ENCODE measurements at places on chromosomes 3 and 15. TPM values are rescaled to one million over a fixed set of nuclear protein-coding genes. Genes with fewer than 3 reads are reported as not detected.
A peak's percentile ranks its signal among the peaks of the same experiment; 100 is the strongest.

DNA sequence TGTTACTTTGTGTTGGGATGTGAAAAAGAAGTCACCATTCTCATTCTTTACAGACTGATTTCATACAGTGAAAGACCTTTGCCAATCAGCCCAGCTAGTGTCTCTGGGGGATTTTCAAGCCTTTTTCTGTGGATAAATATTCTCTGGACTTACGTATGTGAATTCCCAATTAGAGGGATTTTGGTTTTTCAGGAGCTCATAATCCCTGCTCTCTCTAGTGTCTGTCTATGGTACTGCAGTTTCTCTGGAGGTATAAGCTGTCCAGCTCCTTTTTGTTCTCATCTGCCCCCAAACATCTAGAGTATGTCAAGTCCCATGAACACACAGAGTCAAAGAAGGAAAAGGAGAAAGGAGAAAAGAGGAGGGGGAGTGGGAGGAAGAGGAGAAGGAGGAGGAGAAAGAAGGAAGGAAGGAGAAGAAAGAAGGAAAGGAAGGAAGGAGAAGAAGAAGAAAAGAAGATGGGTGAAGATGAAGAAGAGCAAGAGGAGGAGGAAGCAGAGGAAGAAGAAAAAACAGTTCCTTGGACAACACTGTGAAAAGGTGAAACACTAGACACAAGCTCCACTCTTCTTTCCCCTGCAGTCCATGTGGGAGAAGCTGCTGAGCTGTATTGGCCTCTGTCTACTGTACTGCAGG, 218.6 kb downstream of the GREM1 start:
- DNase-seq: no peak

ALDH1L1 gene
- total RNA-seq: 19.2 TPM

GLDN gene
- total RNA-seq: 2.2 TPM

DNA sequence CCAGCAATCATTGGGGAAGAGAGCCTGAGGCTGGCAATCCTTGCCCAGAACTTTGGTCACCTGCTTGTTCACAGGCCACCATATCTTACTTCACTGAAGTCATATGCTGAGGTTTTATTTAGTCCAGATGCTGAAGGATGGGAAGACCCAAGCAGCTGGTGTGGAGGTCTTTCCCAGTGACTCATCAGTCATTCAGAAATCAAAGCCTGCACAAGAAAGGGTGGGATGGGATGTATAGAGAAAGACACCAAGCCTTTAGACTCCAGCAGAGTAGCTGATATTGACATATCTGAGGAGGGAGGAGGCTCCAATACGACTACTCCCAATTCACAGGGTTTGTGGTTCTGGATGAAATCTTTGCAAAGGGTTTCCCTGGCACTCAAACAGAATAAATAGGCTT, 13.0 kb upstream of the PHLDB2 start:
- DNase-seq: no peak

IL20RB gene
- total RNA-seq: 0.75 TPM

NDUFB5 gene
- 69.5 TPM for total RNA-seq

SEMA6D gene
- total RNA-seq: 3.8 TPM

- no peak for DNase-seq
Measured at GRCh38 chr15:74454764-74455500, 6.0 kb downstream of the UBL7 start.

XYLB gene
- total RNA-seq: 2.5 TPM

- no peak for DNase-seq
Measured at GRCh38 chr3:22685597-22685996, 517.5 kb upstream of the UBE2E2 start.

- DNase-seq: no peak
Measured at GRCh38 chr3:48928679-48929078, 10.0 kb downstream of the ARIH2 start.

GRCh38 chr3:45795882-45796765, at the start of gene SLC6A20:
Gene SLC6A20, minus strand, starts transcription at chr3:45796536. Its CDS starts 117 bp downstream, at chr3:45796419.
- no peak for DNase-seq

DNA sequence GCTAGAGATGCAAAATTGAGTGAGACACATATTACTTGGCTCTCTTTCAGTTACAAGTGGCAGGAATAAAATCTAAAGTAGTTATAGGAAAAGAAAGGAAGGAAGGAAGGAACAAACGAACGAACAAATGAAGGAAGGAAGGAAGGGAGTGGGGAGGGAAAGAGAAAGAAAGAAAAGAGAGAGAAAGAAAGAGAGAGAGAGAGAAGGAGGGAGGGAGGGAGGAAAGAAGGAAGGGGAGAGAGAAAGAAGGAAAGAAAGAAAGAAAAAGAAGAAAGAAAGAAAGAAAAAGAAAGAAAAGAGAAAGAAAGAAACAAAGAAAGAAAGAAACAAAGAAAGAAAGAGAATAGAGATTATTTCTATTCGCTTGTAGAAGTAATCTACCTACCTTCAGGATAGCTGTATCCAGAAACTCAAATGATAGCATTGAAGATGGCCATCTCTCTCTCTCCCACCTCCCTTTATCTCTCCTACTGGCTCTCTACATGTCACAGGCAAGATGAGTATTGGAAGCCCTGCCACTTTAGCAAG, 229.7 kb upstream of the TLE3 start:
- peak; percentile 24 for DNase-seq

NME9 gene
- not detected for total RNA-seq

AMOTL2 gene
- total RNA-seq: 134 TPM

All from esophagus muscularis mucosa (tissue), 4 donors.